Activated CD4-positive, alpha-beta T cell treated with anti-CD3 and anti-CD28 coated beads for 4 hours (primary cell): ENCODE measurements at places on chromosomes 11 and 22.

DNA sequence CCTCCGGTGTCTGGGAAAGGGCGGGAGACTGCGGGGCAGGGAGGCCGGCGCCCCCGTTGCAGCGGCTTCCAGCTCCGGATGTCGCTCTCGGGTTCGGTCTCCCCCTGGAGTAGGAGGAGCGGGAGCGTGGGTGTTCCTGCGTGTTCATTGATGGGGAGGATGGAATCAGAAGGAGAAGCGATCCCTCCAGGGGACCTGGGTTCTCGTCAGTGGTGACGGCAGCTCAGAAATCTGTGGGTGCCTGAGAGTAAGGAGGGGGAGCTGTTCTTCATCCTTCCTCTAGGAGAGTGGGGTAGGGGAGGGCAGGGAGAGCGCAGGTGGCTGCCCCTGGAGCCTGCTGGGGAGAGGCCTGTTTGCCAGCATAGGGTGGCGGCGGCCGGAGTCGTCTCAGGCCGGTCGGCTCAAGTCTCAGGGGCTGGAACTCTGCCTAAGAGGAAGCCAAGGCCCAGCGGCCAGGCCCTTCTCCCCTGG, 1.1 kb downstream of the UBASH3B start:
- peak; percentile 43 for DNase-seq

DNA sequence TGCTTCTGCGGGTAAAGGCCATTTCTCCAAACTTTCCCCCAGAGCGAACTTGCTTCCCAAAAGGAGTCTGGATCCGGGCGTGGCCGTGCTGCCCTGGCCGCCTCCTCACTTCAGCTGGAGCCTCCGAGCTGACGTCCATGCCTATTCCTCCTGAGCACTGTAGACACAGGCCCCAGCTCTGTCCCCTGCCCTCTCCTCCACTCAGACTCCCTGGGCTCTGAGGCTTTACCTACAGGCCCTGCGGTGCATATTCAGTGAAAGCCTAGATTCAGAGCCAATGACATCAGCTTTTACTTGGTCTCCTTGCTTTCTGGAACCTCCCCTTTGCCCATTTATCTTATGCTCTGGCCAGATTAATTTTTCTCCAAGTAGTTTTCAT, 9.7 kb downstream of the LRP5 start:
- DNase-seq = no peak

DNA sequence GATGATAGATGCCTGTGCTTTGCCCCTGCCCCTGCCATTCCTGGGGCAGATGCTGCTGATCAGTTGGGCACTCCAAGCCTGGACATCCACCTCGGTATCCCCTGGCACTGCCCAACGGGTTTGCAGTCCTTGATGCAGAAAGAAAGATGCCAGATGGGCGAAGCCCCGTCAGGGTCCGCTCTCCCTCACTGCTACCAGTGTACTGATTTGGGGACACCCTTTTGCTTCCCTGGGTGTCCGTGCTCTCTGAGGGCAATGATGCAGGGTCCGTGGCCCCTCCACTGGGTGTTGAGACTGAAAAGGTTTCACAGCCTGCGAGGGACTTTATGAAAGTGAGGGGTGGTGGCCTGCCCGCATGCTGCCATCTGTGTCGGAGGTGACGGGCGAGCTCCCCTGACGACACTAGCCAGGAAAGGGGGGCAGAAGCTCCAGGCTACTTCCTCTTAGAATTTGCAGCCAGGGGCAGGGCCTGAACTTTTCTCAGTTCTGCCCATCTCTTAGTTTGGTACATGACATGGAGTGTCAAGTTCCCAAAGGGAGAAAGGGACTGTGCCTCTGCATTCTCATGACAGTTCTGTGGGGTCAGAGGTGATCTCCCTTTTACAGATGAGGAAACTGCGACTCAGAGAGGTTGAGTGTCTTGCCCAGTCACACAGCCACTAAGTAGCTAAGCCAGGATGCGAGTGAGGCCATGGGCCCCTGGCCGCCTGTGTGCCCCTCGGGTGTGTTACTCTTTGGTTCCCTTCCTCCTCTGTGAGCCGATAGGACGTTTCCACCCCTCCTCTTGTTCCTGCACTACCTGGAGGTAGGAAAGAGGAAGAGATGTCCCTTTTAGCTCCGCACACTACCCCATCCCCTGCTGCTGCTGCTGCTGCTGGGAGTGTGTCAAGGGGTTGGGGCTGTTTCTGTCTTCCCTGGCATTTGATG, 96.6 kb downstream of the BCR start:
- DNase-seq = no peak

- DNase-seq = no peak
Observed at GRCh38 chr11:58058276-58059006, 27.7 kb downstream of the OR6Q1 start.

- no peak for DNase-seq
Observed at GRCh38 chr22:44214187-44214586, 33.5 kb downstream of the PARVG start.

DNA sequence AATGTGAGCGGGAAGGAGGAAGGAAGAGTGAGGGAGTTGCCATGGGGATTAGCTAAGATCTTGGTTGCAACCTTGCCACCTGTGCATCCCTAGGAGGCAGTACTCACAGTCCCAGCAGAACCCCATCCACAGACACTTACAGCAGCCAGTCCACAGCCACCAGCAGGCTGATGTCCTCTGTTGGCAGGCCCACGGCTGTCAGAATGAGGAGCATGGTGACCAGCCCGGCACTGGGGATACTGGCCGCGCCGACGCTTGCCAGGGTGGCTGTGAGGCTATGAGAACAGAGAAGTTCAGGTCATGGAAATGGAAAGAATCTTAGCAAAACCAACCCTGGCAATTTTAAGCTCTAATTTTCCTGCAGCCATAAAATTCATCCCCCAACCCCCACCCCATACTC, 138.6 kb downstream of the SLC1A2 start:
- DNase-seq = no peak

DNA sequence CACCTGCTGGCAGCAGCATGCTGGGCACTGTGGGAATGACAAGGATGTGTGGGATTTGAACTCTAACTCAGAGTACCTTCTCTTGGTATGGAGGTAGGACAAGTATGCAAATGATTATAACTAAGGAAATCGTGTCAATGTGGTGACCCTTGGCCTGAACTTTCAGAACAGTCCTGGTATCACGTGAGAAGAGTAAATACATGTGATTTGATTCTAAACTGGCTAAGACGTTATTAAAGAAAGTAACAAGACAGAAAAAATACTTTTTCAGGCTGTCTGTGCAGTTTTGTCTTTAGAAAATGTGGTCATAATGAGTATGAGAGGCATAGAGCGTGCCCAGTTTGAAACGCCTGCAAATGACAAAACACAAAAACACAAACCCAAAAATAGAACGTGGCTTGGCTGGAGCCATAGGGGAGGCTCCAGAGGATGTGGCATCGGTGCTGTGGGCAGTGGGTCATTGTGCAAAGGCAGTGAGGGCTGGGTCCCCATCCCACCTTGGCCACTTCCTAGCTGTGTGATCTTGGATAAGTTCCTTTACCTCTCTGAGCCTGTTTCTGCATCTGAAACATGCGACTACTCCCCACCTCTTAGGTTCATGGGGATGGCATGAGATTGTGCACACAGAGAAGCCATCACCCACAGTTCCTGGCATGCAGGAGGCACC, 18.4 kb upstream of the IL2RB start:
- no peak for DNase-seq
